GM23338 (cell line): ENCODE measurements at places on chromosomes 7 and 10. TPM values are rescaled to one million over a fixed set of nuclear protein-coding genes. Genes with fewer than 3 reads are reported as not detected.

- no peak for DNase-seq
Observed at GRCh38 chr7:29278337-29279069, 83.9 kb downstream of the CHN2 start.

DNA sequence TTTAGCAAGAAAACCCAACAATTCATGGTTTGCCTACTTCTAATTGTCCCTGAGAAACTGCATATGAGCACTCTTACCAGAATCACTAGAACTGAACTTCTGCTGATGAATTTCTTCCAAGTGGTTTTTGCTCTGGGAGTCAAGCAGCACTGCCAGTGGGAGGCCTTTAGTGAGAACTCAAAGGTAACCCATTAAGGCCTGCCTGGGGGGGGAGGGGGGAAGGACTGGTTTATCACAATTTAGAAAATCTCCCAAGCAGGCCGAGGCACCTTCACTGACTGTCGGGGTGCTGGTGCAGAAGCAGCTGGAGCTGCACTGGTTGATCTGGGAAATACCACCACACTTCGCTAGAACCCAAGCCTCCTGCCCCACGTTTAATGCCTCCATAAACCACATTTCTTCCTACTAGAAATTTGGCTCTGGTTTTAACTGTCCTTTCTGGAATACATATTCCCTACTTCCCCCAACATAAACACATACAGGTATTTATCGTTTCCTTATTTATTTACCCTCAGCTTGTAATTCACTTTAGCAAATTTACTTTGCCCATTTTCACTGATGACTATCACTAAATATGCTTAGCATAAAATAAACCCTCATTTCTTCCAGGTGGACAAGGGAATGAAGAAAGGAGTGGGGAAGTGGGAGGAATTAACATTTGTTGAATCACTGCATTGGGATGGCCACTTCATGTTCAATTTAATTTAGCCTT, 14.2 kb downstream of the ANK3 start:
- DNase-seq, result peak; percentile 30

DNA sequence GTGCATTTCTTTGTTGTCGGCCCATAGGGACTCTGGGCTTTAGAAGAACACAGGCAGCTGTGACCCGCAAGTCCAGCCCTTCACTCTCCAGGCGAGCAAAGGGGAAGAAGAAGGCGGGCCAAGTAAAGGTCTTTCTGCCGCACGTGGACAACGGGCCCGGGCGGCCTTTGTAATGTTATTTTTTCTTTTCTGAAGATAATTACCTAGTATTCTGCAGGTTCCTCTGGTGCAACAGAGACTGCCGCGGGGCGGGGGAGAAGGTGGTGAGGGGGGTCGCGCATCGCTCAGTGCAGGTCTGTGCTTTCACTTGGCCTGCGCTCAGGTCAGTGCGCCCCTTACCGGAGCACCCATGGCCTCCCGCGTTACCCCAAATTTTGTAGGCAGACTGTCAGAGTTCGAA, 7.1 kb upstream of the TBX20 start:
- peak; percentile 71 for DNase-seq

- no peak for DNase-seq
Observed at GRCh38 chr10:85992324-85992723, 374.3 kb downstream of the GRID1 start.

- no peak for DNase-seq
Observed at GRCh38 chr7:30427296-30428070, 51.1 kb downstream of the NOD1 start.

- peak; percentile 45 for DNase-seq
Observed at GRCh38 chr10:59016043-59016442, 160.4 kb upstream of the PHYHIPL start.

DNA sequence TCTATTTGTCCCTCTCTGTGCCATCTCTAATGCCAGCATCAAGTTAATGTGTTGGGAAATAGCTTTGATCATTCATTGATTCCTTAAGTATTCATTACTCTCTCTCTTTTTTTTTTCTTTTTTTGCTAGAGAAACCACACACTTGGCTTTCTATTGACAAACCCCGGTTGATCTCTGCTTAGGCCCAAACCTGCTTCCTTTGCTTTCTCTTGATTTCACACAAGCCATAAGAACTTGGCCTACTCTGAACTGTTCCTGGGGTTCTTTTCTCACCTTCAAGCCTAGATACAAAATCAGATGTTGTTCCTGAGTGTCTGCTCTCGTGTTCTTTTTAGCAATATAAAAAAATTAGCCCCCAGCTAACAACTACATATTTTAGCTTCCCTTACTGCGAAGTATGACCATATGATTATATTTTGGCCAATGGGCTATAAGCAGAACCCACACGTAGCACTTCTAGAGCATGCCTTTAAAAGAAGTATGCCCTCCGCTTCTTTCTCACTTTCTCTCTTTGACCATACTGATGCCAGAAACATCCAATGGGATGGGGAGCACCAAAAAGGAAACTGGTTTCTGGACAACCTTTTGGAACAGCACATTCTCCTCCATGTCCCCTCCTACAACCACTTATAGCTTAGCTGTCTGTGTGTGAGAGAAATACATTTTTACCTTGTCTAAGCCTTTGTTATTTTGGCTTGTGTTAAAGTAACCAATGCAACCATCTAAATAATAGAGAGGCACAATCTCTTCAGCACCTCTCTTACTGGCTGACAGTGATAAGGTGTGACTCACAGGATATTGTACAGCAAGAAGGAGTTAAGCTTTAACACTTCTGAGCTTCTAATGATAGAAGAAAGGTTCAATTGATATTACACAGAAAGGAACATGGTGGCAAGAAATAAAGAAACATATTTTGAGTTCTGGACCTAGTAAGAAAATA, 96.6 kb upstream of the LRRN3 start:
- no peak for DNase-seq

- no peak for DNase-seq
Observed at GRCh38 chr7:19293431-19293830, 148.2 kb upstream of the FERD3L start.

CRHR2 gene
- polyA plus RNA-seq, result 0.26 and 1.4 TPM in 2 replicates

OR6B1 gene
- polyA plus RNA-seq, result not detected in 2 replicates
